Fibroblast of lung (primary cell): ENCODE measurements at places on chromosomes 2 and 18. TPM values are rescaled to one million over a fixed set of nuclear protein-coding genes. Genes with fewer than 3 reads are reported as not detected.

GRCh38 chr2:3656762-3657721 is 958 bp upstream of the ALLC start:
- peak; percentile 54 for DNase-seq

- DNase-seq, result no peak
These were observed 18.1 kb downstream of the PPP4R1 start for GRCh38 chr18:9596226-9596625.

GRCh38 chr2:113069676-113070605 is 2.2 kb downstream of the IL1F10 start:
- no peak for DNase-seq

Gene DOK6
- total RNA-seq, result 4.0 and 6.7 TPM in 2 replicates
